ENCODE measurements at places on chromosomes 12 and 14.
A peak's percentile ranks its signal among the peaks of the same experiment; 100 is the strongest.

GRCh38 chr14:25887251-25887878 lies 710.5 kb downstream of the NOVA1 start:
- no peaks in the 10 kb centered on the region for H3K4me1 ChIP-seq
- H3K27ac ChIP-seq, result no peak overlapping the region
- DNase-seq, result no peak
- no peaks in the 10 kb centered on the region for H3K36me3 ChIP-seq
- no peaks in the 10 kb centered on the region for H3K27me3 ChIP-seq

DNA sequence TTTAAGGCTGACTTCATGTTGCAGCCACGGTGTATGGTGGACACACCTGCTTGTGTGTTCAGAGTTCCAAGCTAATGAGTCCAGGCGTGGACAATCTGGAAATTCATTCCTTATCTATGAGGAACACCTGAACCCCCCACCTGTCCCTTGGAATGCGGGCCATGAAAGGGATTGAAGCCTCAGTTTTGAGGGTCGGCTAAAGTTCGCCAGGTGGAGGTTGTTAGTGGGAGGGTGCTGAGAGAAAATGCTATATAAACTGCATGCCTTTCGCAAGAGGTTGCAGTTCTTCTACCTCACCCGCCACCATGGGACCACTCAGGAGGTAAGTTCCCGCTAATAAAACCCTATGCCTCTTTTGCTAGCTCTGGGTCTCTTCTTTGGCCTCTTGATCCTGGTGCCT lies 348.0 kb downstream of the BCL11B start:
- no peaks in the 10 kb centered on the region for H3K4me1 ChIP-seq
- no peaks in the 10 kb centered on the region for H3K27me3 ChIP-seq
- no peak overlapping the region for H3K4me3 ChIP-seq
- no peak for DNase-seq

DNA sequence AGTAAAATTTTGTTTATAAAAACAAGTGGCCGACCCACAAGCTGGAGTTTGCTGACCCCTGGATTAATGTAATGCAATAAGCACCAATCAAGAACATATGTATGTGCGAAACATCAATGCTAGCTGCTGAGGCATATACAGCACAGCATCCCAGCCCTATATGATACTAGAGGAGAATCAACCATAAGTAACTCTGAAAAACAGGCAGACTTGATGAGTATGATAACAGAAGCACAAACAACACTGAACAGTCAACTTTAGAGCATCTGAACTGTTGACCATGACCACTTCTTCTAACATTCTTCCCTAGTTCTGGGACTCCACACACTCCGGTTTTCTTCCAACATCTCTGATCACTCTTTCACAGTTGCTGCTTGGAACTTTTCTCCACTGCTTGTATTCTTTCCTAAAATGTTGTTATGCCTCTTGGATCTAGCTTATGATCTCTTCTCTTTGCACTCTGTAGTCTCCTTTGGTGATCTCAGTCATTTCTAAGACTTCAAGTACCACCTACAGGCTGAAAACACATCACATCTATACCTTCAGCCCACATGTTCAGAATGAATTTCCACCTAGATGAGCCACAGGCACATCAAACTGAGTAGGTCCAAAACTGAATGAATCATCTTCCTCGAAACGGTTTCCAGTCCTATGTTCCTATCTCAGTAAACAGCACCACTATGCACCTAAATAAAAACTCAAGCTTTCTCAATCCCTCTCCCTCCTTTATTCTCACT lies 57.2 kb downstream of the STXBP6 start:
- H3K4me1 ChIP-seq, result no peaks in the 10 kb centered on the region
- no peak overlapping the region for H3K27ac ChIP-seq
- DNase-seq, result no peak
- no peak overlapping the region for H3K4me3 ChIP-seq
- no peaks in the 10 kb centered on the region for H3K36me3 ChIP-seq
- H3K27me3 ChIP-seq, result no peaks in the 10 kb centered on the region

DNA sequence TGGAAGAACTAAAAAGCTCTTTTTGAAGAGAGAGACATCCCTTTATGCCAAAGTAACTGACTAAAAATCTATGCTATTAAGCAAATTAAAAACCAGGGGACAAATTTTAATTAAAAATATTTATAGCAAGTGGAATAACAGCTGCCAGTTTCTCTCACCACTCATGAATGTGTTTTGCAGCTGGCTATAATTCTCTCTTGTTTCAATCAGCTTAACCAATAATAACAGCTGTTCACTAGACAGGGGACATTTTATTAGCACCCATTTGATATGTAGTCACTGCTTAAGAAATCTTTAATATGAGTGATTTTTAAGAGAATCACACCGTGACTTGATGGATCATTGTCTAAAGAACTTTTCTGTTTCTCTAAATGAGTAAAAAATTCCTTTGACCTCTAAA lies 34.2 kb upstream of the KRR1 start:
- H3K27me3 ChIP-seq, result no peaks in the 10 kb centered on the region
- H3K4me1 ChIP-seq, result peaks cover 8% of the 10 kb centered on the region
- DNase-seq, result no peak
- no peaks in the 10 kb centered on the region for H3K36me3 ChIP-seq

DNA sequence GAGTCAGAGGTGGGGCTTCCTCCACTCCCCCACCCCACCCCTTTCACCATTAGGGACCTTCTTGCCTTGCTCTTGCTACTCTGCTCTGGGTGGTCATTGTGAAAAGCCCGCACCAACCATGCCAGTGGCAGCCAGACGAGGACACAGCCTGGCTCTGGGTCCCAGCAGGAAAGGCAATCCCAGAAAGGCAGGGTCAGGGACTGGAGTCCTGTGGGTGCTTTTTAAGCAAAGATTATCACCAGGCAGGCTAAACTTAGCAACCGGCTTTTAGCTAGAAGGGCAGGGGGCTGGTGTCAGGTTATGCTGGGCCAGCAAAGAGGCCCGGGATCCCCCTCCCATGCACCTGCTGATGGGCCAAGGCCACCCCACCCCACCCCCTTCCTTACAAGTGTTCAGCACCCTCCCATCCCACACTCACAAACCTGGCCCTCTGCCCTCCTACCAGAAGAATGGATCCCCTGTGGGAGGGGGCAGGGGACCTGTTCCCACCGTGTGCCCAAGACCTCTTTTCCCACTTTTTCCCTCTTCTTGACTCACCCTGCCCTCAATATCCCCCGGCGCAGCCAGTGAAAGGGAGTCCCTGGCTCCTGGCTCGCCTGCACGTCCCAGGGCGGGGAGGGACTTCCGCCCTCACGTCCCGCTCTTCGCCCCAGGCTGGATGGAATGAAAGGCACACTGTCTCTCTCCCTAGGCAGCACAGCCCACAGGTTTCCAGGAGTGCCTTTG lies 1.2 kb upstream of the GAPDH start:
- H3K4me1 ChIP-seq, result peaks cover 34% of the 10 kb centered on the region
- H3K27me3 ChIP-seq, result no peaks in the 10 kb centered on the region
- peaks cover 60% of the 10 kb centered on the region for H3K36me3 ChIP-seq
- peak overlapping the region; percentile 91 for H3K4me3 ChIP-seq
- H3K27ac ChIP-seq, result peak overlapping the region; percentile 94

DNA sequence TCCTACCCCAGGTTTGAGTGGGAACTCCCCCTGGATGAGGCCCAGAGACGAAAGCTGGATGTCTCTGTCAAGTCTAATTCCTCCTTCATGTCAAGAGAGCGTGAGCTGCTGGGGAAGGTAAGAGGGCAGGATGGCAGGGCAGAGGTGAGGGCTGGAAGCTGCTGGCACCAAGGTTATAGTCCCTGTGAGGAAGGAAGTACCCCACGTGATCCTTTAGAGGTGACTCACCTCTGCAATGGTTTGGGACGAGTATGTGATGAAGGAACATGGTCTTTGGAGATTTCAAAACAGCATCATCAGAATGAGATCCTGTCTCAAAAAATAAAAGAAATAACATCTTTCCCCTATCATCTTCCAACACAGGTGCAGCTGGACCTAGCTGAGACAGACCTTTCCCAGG lies 9.2 kb upstream of the MYL6B start:
- H3K36me3 ChIP-seq, result peaks cover 73% of the 10 kb centered on the region
- DNase-seq, result no peak
- H3K27me3 ChIP-seq, result no peaks in the 10 kb centered on the region
- peak overlapping the region; percentile 56 for H3K27ac ChIP-seq
- no peak overlapping the region for H3K4me3 ChIP-seq

DNA sequence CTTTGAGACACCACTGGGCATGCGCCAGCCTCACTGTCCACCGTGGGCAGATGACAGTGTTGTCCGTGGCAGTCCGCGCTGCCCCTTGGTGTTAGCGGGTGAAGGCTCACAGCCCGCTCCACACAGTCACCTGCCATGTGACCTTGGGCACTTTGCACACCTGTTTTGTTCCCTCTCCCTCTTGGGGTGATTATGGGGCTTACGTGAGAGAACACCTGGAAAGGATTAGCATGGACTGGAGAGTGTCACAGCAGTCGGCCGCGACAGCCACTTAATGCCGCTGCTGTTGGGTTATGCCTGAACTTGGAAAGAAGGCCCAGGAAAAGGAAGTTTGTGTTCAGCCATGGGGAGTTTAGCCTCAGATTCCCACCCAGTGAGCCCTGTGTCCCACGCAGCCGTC lies 94.2 kb downstream of the DDX51 start:
- H3K4me1 ChIP-seq, result no peaks in the 10 kb centered on the region
- H3K36me3 ChIP-seq, result peaks cover 87% of the 10 kb centered on the region
- H3K27me3 ChIP-seq, result no peaks in the 10 kb centered on the region
- H3K27ac ChIP-seq, result no peak overlapping the region
- no peak overlapping the region for H3K4me3 ChIP-seq
